HS-27A (cell line): ENCODE measurements at places on chromosomes 2 and 18.

DNA sequence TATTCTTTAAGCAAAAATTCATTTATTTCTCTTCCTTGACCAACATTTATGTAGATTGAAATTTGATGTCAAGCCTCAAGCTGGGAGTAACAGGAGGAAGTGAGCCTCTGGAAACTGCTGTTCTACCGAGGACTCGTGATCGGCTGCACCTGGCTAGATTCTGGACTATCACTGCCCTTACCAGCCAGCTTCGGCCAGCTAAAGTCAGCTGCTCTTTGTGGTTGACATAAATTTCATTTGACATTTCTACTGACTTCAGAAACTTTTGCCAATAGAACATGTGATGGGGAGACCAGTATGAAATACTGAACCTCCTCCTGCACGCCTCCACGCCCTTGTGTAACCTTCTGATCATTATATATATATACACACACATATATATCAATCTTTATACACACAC, 74.2 kb upstream of the RGPD5 start:
- DNase-seq: no peak

DNA sequence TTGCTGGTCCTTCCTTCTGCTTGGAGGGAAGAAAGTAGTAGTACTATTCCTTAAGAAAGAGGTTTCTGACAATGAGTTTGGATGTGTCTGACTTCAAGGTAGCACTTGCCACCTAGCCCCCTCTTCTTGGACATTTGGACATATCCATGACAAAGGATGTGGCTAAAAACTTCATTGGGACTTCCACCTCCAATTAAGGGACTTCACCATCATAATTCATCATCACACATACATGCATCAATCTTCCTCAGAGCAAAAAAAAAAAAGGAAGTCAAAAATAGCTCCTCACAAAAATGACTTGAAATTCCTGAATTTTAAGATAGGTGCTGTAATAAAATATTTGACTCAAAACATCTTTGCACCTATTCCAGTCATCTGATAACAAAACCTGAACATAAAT, 23.4 kb upstream of the PEX13 start:
- DNase-seq: no peak

GRCh38 chr18:48488388-48488850, 50.4 kb upstream of the CTIF start:
- peak; percentile 98 for DNase-seq

GRCh38 chr2:58032016-58032763, 14.4 kb upstream of the VRK2 start:
- DNase-seq: no peak
